ENCODE measurements at places on chromosomes 4 and X.

- DNase-seq: no peak
These were observed 264.0 kb downstream of the MID1IP1 start for GRCh38 chrX:39065051-39065871.

GRCh38 chrX:40157228-40158035 lies 59.7 kb upstream of the BCOR start:
- no peak for DNase-seq

DNA sequence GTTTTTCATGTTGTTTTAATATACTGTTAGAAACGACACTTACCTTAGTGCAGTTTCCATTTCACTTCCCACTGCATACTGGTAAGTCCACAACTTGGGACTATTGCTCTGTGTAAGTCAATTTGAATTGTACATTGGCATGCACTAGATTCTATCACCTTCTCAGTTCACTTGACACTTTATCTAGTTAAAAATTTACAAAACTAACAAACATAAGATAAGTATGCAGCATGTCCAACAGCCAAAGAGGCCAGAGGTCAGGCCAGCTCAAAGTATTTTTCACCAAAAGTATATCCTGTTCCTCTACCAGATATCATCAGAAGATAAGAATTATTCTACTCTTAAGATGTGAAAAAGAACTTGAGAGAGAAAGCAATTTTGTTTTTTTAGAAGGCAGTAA lies 75.9 kb downstream of the QRFPR start:
- DNase-seq: no peak

DNA sequence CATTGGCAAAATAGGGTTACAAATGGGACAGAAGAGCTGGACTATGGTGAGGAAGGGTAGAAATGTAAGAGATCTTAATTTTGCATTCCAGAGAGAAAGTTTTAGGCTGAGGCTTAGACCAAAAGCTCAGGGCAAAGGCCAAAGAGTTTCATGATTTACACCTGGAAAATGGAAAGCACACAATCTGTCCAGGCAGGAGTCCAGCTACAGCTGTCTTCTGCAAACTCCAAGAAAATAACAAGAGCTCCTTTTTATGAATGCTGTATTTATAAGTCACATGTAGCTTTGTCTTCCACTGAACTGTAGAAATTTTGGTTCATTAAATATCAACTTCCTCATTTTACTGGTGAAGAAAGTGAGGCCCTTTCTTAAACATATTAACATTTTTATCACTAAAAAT lies 288.0 kb upstream of the ATOH1 start:
- DNase-seq: no peak

DNA sequence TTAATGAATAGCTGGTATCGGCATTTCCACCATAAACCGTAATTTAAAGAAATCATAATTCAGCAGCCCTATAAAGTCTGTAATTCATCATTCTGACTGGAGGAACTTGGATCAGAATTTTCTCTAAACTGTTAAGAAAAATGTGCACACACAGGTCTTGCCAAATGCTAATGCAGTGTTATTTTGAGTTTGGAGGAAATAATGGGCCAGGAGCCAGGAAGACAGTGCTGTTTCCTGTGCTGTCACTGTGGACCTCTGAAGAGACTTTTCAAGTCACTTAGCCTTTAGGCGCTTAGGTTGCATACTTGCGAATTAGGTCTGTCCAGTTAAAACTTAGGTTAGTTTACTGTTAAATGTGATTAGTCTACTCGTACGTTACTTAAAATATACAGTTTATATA lies 137.5 kb upstream of the ANXA3 start:
- DNase-seq: no peak

DNA sequence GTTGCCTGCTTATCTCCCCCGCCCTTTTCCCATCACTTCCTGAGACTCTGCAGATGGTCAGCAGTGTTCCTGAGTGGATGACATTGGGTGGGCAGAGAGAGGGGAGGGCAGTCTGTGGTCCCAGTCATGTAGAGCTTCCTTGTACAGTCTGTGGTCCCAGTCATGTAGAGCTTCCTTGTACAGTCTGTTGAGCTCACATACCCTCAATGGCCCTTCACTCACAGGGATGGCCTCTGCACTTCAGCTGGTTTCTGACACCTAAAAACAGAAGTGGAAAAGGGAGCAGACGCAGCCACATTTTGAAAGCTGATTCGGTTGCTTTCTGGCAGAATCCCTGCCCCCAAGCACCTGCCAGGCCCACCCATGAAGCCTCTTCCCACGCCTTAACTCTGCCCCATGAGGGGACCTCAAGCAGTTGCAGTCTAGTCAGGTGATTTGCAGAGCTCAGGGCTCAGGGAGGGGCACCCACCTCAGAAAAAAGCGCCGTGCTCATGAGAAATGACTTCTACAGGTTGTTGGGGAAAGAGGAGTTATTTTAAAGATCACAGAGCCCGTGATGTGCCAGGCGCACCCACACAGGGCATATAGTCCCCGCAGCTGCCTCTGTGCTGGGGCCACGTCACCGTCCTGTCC lies 3.6 kb upstream of the TMEM271 start:
- no peak for DNase-seq
